ENCODE measurements at places on chromosomes 3 and 15.

DNA sequence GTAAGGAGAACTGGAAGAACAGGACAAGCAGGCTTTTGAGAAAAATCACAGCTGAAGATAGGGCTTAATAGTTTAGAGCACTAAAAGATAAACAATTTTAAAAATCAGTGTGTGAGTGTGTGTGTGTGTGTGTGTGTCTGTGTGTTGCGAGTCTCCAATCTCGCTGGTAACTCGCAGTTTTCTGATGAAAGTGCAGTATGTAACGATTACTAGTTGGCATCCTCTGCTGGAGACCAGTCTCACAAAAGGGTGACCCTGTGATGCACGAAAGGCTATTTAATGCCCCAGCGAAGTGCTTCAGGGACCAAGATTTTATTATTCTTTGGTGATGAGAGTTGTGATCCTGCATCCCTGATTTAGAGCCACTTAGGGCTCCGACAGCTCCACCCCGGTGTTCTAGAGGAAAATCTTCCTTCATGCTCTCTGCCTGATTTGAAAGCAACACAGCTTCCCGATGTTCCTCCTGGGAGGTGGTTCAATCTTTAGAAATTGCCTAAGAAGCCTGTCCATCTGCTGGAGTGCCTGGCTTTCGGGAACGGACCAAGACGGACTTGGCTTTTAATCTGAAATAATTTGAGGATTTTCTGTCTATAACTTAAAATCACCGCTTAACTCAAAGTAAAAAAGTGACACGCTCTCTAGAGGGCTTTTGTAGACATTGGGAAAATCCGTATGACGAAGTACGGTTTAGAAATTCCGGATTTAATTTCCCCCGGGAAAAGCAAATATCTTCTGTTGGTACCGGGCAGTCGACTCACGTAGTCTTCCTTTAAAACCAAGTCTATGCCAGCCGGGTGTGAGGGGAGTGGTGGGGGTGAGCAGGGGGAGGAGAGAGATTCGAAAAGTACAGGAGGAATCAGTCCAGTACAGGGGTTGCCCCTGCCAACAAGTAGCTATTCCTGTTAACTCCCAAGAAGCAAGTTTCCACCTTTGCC, 1.1 kb upstream of the ALCAM start:
- no peak for DNase-seq

DNA sequence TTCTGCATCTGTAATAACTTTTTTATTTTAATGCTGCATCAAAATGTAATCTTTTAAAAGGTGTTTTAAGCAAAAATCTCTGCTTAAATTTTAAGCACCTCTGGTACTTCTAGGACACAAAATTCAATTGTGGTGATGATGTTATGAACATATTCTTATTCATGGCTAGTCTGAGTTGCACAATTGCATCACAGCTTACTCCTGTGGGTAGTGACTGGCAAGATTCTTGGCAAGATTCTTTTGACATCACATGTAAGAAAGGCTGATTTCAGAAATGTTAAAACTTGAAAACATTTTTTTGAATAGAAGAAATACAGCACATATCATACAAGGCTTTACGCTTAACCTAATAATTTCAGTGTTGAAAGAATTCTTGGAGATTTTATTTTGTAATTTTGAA, 35.7 kb downstream of the IQCH start:
- DNase-seq = no peak

DNA sequence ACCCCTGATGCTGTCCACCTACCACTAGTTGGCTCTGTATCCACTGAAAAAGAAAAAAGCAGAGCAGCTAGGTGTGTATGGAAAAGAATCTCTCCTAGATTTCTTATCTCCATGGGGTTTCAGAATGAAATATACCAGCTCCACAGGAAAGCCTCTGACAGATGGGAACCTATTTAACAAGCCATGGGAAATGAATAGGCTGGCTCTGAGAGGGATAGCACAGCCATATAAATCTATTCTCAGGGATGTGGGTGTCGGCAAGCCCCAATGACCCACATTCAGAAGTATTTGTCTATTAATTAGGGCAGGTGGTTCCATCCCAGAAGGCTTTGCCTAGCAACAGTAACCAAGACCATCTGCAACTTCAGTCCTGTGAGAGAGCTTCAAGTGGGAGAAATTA, 694.1 kb downstream of the AGBL1 start:
- DNase-seq = no peak

- DNase-seq = no peak
These were observed 72.5 kb downstream of the OSBPL10 start for GRCh38 chr3:31908391-31909097.

DNA sequence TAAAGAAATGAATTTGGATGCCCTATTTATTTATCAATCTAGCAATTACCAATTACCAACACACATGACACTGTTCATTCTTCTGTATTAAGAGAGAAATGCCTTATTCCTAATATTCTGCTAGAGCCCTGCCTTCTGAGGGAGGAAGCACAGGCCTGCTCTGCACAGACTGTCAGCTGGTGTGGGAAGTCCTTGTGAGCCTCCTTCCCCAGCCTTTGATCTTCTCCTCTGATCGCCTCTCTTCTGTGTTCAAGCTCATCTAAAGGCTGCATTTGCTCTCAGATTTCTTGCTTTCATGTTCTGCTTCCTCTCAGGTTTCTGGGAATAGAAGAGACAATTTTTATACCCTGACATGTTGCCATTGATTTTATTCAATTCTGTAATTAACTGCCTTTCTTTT, 290.6 kb upstream of the UMPS start:
- no peak for DNase-seq

DNA sequence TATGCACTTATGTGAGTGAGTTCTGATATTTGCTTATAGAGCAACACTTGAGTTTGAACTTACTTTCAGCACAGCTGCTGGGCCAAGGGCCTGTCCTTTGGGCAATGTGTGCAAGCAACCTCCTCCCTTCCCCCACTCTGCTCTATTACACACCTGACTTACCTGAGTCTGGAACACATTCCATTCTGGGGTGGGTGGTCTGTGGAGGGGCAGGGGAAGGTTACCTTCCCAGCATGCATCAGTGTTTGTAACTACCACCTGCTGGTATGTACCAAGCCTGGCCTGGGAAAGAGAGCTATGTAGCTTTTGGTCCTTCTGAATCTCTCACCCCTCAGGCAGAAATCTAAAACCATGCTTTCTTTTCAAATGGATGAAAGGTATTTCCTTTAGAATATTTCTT, 103.0 kb downstream of the ISL2 start:
- no peak for DNase-seq

DNA sequence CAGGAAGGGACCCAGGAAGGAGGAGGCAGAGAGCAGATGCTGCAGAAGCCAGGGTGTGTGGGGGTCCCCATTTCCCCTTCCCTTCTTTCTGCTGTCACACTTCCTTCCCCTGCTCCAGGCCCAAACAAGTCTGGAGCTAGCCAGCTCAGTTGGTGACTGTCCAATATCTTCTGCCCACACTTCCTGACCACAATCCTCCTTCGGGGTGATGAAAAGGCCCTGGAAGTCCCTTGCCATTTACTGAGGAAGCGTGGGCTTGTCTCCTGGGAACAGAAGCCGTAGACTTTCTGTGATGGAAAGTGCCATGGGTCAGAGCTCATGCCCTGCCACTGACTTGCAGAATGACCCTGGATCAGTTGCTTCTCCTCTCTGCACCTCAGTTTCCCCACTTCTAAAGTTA, 39.0 kb downstream of the ANAPC13 start:
- no peak for DNase-seq

DNA sequence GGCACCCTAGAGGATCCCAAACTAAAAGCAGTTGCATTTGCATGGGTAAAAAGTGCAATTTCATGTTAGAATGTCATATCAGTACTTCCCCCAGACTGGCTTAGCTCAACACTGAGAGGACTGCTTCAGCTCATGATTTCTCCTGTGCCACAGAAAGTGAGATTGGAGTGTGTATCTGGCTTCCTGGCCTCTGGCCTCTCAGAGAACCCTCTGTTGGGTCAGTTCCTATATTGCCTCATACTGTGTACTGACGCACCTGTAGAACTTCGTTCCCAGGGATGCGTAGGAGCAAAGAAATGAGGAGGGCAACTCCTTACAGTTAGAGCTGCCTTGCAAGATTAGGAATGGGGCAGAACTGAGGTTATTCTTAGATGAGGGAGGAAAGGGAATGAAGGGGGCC, 340.8 kb downstream of the TIGIT start:
- no peak for DNase-seq

DNA sequence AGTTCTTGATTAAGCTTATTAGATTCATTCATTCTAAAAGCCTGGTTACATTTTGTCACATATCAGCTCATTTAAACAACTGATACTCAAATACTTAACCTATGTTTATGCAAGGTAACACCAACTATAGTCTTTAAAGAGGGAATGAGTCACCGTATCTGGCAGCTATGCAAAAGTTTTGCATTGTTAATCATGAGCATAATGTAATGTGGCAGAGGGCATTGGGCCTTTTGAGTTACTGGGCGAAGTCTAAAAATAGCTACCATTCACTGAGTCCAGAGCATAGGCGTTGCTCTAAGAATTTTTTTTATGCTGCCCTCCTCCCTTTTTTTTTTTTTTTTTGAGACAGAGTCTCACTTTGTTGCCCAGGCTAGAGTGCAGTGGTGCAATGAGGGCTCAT, 277.7 kb upstream of the ZNF717 start:
- no peak for DNase-seq

GRCh38 chr15:29573197-29573838, 248.9 kb downstream of the TJP1 start:
- DNase-seq = no peak

- no peak for DNase-seq
These were observed 118.7 kb downstream of the RPL22L1 start for GRCh38 chr3:170751083-170751898.

- no peak for DNase-seq
These were observed 34.5 kb upstream of the NFKBIZ start for GRCh38 chr3:101814835-101815234.

GRCh38 chr3:9955611-9956352, 3.6 kb upstream of the PRRT3 start:
- DNase-seq = no peak

DNA sequence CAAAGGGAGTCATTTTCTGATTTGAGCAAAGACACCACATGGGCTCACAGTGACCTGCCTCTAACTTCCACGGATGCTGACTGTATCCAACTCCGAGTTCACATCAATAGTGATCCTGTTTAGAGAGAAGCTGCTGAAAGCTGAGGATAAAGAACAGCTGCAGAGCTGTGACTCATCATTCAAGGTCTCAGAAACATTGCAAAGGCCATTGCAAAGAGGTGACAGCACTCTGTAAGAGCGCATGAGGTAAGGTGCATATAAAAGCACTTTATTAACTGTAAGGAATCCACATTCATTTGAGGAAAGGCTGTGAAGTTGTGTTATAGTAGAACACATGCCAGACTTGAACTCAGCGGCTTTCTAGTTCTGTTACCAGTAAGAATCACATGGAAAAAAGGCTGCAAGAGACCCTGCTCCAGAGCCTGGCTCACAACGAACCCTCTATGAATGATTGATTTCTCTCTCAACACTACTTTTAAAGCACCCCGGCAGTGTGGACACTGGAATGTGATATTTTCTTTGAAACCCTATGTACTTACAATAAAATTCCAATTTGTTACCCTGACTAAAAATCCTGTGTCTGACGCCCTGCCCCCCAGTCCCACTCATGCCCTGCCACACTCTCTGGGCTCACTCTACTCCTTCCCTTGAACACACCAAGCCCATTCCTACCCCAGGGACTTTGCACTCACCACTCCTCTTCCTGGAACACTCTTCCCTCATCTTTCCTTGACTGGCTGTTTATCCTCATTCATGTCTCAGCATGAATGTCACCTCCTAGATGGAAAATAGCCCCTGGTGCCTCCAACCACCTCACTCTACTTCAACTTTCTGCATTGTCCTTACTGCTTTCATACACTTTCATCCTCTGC, 111.2 kb downstream of the LSM3 start:
- no peak for DNase-seq

DNA sequence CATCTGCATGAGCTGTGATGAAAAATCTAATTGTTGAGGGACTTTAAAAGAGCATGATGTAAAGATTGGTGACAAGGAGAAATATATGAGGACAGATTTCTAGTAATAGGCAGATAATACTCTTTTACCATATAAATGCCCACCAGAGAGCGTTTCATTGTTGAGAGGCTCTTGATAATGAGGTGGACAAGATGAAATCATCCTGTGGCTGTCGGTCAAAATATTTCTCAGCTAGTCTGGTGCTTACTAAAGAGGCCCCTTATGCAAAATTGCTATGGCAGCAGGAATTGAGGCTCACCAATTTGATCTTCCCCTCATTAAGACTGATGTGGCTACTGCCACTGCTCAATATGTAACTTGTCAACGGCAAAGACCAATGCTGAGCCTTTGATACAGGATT, 225.0 kb upstream of the RASGRP1 start:
- no peak for DNase-seq

DNA sequence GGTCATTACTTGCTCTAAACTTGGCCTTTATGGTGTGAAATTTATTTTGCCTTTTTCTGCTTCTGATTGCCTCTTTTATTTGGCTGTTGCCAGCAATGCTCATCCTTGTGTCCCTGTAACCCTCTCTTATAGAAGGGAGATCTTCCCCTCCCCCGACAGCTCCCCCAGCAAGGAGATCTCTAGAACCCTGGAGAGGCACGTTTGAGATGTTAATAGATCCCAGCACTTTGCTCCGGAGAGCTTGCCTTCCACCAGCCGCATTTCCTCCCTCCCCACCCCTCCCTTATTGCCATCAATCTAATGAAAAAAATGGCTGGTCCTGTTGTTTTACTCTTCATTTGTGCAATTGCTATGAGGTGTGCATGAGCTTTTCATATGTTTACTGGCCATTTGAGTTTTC, 18.2 kb downstream of the TRIM71 start:
- DNase-seq = no peak

GRCh38 chr15:45540531-45540930, 18.0 kb upstream of the SLC30A4 start:
- no peak for DNase-seq

GRCh38 chr15:64634027-64634426, 141.4 kb downstream of the RBPMS2 start:
- DNase-seq = no peak

GRCh38 chr15:67776600-67776999, 48.7 kb upstream of the SKOR1 start:
- DNase-seq = no peak

- no peak for DNase-seq
These were observed 196.0 kb upstream of the TOPAZ1 start for GRCh38 chr3:44045476-44046275.

- DNase-seq = no peak
These were observed 11.0 kb downstream of the TRAT1 start for GRCh38 chr3:108833611-108834010.

DNA sequence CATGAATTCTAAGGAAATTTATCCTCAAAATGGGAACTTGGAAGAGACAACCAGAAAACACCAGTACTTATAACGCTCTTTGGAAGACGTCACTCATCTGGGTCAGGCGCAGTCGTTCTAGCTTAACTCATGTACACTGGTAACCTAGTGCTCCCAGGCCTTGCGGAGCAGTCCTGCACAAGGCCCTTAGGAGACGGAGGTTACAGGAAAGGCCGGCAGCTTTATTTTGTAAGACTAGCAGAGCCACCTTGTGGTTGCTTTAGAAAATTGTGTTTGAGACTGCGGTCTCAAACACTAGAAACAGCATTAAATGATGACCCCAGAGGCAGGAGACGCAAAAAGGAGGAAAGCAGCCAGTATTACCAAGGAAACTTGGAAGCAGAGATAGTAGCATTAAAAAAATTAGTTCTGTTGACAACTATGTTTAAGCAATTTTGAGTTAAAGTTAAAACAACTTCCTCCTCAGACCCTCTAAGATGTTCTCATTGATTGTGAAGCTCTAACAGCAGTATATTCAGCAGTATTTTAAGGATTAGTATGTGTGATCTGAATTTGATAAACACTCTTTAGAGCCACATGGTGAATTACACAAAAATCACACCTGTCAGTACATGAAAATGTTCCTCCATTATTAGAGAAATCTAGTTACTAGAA, 141.9 kb upstream of the C2CD4B start:
- DNase-seq = no peak

- DNase-seq = no peak
These were observed 4.6 kb downstream of the UNC13C start for GRCh38 chr15:53982876-53983275.
